ENCODE measurements at places on chromosomes 7 and 10.

GRCh38 chr7:156560075-156560474, 80.5 kb upstream of the RNF32 start:
- DNase-seq: no peak

- DNase-seq: no peak
Observed at GRCh38 chr7:156772725-156773124, 120.3 kb downstream of the LMBR1 start.

DNA sequence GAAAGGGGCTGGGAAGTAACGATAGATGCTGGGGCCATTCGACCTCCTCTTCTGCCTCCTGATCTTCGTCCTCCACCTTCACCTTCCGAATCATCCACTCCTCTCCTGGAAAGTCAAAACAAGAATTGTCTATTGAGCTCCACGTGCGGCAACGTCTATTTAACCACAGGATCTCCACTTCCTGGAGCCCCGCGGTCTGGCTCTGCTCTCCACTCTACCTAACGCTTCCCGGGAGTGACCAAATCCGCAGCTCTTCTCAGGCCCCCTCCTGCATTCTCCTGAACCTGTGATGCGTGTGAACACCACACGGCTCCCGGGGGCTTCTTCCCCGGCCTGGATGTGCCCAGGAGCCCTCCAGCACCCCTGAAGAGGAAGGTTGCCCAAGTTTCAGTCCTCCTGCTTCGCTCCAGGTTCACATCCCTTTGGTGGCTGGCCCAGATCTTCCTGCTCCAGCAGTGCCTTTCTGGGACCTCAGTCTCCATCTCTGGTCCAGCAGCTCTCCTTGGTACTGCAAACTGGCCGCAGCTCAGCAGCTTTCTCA, 7.2 kb downstream of the ZNF467 start:
- no peak for DNase-seq

DNA sequence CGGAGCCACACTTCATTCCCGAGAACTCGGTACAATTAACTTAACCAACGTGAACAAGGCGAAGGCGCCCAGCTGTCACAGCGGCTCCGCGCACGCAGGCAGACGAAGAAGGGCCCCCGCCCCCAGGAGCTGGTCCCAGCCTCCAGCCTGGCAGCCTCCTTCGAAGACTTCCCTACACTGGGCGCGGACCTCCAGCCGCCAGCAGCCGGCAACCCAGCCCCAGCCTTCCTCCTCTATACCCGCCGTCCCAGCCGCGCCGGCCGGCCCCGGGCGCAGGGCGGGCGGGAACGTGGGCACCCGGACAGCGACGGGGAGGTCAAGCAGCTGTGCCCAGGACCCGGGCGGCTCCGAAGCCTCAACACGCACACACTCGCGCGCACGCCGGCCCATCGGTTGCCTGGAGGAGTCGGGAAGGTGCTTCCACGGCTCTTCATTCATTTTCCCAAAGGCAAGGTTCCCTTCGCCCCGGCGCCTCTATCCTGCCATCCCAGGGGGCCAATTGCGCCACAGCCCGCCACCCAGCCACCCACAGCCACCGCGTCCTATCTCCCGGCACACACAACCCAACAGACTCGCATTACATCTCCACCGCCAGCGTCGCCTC, 1.6 kb downstream of the CHST15 start:
- DNase-seq: no peak

DNA sequence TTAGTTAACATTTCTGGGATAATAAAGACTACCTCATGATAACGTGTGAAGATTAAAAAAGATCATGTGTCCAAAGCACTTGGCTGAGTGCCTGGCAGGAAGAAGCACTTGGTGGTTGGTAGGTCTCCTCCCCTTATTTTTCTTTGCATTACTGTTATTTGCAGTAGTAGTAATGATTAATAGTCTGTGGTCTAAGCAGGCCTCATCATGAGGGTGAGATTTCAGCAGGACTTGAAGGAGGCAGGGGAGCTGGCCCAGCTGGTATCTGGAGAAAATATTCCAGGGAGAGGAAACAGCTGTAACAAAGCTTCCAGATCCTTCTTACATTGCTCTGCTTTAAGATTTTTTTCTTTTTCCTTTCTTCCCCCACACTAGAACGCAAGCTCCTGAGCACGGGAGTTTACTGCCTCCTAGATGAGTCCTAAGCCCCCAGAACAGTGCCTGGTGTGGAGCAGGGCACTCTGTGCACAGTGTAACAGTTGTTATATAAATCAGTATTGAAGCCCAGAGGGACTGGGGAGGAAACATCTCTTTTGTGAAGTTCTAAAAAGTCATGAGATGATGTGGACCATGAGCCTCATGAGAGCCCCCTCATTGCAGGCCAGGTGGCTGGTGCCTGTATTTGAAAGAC, 31.1 kb upstream of the RHEB start:
- no peak for DNase-seq
